NCI-H1092 treated with DMSO at 0.1 percent for 48 hours (cell line): ENCODE measurements at places on chromosomes 11 and 22.

- no peak for DNase-seq
Measured at GRCh38 chr11:75642402-75643113, 26.3 kb downstream of the MAP6 start.

DNA sequence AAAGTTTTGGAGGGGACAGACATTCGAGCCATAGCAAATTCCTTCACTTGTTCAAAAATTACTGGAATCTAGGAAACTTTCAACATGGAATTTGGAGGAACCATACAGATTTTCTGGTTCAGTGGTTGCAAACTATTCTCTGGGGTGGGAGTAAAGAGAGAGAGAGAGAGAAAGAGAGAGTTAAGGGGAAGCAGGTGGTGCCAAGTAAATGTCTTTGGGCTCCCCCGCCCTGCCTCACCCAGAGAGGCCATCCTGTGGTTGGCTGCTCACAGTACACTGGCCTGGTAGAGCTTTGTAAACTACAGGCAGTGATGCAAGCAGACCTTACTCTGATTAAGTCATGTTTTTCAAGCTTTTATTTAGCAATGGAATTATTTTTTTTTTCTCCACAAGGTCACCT lies 82.6 kb downstream of the ADAMTS15 start:
- no peak for DNase-seq

DNA sequence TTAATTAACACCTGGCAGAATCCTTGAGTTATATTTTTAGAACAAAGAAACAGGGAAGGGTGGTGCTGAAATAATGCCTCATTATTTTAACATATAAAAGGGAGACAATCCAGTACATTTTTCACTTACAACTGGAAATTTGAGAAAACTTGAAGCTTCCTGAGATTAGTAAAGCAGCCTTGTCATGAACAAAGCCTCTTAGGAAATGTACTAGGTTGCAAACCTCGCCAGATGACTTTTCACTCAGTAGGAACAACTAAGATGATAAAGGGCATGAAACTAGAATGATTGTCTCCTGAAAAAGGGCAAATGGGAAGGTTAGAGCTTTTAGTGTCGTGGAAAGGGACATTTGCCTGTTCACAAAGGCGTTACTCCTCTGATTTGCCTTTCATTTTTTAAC lies 289.6 kb downstream of the ETS1 start:
- no peak for DNase-seq

- DNase-seq, result no peak
Measured at GRCh38 chr11:65309006-65309405, 5.7 kb upstream of the CDC42EP2 start.

DNA sequence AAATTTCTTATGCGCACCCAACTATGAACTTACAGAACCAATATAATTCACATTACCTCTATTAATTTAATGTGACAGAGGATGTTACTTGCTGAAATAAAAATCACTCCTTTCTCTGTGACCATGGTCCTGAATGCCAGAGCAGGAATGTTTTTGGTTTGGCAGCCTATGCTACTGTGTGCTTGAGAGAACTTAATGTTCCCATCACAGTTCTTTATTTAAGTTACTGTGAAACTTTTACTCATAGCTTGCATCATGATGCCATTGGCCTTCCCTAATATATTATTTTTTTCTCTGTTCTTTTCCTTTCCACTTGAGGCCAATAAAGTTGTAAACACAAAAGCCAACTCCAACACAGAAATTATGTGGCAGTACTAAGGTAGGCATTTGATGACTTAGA lies 142.2 kb downstream of the FAM76B start:
- DNase-seq, result no peak

- DNase-seq, result no peak
Measured at GRCh38 chr11:122089111-122089510, 26.9 kb downstream of the BLID start.

DNA sequence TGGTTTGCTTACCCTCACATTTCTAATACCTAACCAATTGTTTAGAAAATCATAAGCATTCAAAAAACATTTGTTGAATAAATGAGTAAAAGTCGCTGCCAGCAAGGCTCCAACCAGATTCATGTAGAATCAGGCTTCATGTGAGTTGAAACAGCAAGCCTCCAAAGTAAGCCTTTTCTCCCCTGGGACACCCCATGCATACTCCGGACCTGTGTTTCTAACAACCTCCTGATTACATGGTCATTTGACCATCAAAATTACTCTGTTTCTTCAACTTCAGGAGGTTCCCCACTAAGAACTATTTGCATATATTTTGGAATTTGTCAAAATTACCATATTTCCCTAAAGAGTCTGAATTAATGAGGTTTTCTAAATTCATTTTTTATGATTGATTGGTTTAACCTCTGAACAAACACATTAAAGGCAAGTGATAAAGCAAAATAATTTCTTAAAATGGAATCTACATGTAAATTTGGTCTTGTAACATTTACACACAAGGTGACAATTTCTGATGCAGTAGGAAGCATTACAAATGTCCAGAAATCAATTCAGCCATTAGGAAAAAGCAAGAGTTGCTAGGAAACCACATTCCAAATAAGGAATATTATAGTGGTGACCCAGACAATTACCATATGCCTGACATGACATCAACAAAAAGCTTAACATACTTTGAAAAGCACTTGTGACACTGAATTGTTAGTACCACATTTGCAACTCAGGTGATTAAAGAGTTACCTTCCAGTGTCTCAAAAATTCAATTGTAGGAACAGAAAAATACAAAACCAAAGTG lies 252.6 kb downstream of the GUCY1A2 start:
- DNase-seq, result no peak

GRCh38 chr11:94272738-94273313 lies 31.6 kb upstream of the IZUMO1R start:
- DNase-seq, result no peak

DNA sequence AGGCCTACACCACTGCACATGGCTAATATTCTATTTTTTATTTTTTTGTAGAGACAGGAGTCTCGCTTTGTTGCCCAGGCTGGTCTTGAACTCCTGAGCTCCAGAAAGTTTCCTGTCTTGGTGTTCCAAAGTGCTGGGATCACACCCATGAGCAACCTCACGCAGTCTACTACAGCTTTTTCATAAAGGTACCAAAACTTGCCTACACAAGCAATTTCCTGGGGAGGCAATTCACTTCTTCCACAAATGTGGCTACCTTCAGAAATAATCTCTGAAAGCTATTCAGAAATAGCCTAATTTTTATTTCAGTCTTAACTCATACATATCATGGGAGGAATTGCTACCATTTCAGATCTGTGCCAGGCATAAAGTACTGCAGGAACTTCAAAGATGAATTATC lies 11.4 kb downstream of the SLC35F2 start:
- DNase-seq, result no peak

- DNase-seq, result peak; percentile 100
Measured at GRCh38 chr22:41589391-41590241, at the start of gene PMM1. Gene PMM1 (minus strand): TSS chr22:41589840. CDS start chr22:41589805, 35 bp downstream.

DNA sequence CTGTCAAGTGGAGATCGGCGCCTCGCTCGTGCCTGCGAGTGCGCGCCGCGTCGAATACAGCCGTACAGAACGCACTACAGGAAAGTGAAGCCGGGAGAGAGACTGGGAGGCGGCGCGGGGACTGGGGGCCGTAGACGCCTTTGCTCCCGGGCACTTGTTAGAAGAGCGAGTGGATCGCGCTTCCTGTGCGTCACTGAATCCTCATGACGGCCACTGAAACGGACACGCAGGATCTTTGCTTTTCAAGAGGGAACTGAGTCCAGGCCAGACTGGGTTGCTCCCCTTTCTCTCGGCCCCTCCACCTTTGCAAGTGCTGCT lies 314 bp downstream of the RIC8A start:
- no peak for DNase-seq

DNA sequence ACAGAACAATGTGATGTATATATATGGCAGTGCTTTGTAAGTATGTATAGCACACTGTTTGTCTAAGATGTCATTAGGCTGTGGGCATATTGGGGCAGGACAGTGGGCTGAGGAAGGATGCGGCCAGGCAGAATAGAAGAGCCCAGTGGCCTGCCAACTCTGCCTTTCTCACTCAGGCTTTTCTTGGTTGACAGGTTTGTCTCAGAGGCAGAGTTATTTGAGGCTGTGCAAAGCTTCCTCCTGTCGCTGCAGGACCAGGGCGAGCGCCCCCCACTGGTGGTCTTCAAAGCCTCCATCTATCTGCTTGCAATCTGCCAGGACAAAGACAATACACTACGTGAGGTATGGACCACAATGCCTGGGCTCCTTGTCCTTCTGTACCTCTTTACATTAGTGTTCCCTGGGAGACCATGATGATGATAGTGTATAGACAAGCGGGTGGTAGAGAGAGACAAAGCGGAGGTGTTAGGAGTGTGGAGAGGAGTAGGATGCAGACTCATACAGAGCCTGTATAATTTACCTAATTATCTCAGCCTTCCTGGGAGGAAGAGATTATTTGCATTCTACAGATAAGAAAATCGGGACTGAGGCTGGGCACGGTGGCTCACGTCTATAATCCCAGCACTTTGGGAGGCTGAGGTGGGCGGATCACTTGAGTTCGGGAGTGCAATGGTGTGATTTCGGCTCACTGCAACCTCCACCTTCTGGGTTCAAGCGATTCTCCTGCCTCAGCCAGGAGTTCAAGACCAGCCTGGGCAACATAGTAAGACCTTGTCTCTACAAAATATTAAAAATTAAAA lies 37.3 kb upstream of the CCDC134 start:
- DNase-seq, result no peak

DNA sequence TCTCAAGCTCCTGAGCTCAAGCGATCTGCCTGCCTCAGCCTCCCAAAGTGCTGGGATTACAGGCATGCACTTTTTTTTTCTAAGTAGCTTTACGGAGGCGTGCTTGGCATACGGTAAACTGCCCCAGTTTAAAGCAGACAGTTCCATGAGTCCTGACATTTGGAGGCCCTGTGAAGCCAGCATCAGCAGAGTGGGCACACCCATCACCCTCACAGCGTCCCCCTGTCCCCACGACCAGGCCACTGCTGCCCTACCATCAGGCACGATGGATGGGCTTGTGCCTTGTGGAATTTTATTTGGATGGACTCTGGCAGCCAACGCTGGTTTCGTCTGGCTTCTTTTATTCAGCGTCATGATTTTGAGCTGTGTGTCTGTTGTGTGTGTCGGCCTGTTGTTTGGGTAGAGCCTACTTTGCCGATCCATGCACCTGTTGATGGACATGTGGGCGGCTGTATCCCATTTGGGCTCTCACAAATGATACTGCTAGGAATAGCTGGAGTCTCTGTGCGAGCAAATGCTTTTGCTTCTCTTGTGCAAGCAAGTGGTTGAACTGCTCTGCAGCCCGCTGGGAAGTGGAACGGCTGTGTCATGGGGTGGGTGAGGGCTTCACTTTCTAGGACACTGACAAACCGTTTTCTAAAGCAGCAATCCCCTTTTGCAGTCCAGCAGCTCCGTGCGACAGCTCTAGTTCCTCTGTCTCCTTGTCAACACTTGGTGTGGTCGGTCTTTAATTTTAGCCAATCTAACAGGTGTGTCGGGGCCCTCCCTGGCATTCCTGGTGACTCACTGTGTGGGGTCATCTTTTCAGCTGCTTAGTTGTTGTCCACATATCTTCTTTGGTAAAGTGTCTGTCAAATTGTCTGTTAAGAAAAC lies 23.8 kb downstream of the KCNQ1 start:
- DNase-seq, result no peak

DNA sequence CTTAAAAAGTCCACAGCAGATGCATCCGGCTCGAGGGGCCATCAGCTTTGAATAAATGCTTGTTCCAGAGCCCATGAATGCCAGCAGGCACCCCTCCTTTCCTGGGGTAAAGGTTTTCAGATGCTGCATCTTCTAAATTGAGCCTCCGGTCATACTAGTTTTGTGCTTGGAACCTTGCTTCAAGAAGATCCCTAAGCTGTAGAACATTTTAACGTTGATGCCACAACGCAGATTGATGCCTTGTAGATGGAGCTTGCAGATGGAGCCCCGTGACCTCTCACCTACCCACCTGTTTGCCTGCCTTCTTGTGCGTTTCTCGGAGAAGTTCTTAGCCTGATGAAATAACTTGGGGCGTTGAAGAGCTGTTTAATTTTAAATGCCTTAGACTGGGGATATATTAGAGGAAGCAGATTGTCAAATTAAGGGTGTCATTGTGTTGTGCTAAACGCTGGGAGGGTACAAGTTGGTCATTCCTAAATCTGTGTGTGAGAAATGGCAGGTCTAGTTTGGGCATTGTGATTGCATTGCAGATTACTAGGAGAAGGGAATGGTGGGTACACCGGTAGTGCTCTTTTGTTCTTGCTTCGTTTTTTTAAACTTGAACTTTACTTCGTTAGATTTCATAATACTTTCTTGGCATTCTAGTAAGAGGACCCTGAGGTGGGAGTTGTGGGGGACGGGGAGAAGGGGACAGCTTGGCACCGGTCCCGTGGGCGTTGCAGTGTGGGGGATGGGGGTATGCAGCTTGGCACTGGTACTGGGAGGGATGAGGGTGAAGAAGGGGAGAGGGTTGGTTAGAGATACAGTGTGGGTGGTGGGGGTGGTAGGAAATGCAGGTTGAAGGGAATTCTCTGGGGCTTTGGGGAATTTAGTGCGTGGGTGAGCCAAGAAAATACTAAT lies 1.9 kb downstream of the NEAT1 start:
- no peak for DNase-seq

GRCh38 chr11:83054001-83054400 lies 17.7 kb downstream of the RAB30 start:
- DNase-seq, result no peak

DNA sequence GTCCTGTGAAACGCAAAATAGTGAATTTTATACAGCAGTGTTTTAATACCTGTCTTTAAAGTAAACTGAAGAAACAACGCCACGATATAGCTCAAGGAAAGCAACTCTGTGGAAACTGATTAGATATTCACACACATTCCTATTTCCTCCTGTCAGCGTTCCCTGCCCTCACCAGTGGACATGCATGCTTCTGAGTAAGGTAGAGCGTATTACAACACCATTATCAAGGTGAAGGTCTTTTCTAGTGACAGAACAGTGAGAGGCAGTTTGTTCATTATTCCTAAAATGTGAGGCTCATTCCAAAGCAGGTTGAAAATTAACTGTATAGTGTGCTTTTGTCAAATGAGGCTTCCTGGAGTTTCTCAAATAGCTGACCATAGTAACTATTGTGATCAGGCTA lies 153.1 kb downstream of the DDX10 start:
- DNase-seq, result no peak

GRCh38 chr22:30922151-30922611 lies 46.4 kb downstream of the MORC2 start:
- no peak for DNase-seq

GRCh38 chr11:119206511-119207414 lies 624 bp downstream of the CBL start:
- DNase-seq, result peak; percentile 70

GRCh38 chr11:118126082-118126838 lies 26.4 kb downstream of the SCN4B start:
- DNase-seq, result no peak
